ENCODE measurements at places on chromosomes 5 and 9. TPM values are rescaled to one million over a fixed set of nuclear protein-coding genes. Genes with fewer than 3 reads are reported as not detected.

GRCh38 chr5:123449424-123449974 is 26.3 kb upstream of the CEP120 start:
- no peak for DNase-seq

GRCh38 chr5:138649775-138650174 is 74.6 kb upstream of the HSPA9 start:
- no peak for DNase-seq

DELE1 gene
- total RNA-seq = 69.5 TPM

TERT gene
- not detected for total RNA-seq

NUTM2G gene
- total RNA-seq = not detected

Data from glomerular endothelial cell (primary cell).